HCEC 1CT (cell line): ENCODE measurements at places on chromosomes 12 and 14.

DNA sequence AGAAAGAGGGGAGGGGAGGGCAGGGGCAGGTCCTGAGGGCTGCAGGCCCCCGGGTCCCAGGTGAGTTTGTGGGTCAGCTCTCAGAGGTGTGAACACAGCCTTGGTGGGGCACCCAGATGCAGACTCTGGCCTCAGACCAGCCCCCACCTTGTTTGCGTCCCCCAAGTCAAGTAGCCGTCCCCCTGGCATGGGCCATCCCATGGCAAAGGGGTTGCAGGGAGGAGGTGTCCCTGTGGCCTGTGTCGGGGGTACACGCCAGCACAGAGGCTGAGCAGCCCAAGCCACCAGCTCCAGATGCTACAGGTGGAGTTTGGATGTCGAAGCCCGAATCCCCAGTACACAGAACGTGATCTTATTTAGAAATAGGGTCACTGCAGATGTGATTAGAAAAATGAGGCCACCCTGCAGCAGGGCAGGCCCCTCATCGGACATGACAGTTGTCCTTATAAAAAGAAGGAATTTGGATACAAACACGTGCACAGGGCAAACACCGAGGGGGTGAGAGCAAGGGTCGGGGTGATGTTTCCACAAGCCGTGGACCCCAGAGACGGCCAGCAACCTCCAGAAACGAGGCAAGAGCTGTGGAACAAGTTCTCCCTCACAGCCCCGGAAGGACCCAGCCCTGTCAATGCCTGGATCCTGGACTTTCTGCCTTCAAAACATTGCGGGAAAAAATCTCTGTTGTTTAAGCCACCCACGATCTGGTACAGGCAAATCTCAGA, 141.2 kb upstream of the C14orf180 start:
- DNase-seq = no peak

DNA sequence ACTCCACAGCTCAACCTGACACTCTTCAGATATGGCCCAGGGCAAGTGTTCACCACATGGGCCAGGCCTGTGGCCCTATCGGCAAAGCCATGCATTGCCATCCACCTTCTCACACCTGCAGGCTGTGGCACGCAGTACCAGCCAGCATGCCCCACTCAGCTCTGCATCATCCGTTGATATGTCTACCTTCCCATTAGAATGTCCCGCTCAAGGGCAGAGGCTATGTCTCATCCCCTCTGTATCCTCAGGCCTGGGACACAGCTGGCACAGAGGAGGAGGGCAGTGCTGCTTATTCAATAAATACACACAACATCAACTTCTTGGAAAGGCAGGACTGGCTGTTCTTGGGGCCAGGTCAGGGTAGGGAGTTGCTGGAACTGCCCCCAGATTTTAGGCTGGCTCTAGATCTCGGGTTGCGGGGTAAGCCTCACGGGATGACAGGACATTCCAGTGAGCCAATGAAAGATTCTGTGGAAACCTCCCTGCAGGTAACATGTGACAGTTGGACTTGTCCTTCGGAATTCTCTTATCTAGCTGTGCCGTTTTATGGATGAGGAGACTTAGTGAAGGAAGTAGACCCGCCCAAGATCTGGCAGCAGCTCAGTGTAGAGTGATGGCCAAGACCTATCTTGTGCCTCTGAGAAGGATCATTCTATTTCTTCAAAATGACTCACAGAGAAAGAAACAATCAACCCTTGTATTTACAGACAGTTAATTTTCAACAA, 25.6 kb downstream of the SYNE3 start:
- DNase-seq = no peak

DNA sequence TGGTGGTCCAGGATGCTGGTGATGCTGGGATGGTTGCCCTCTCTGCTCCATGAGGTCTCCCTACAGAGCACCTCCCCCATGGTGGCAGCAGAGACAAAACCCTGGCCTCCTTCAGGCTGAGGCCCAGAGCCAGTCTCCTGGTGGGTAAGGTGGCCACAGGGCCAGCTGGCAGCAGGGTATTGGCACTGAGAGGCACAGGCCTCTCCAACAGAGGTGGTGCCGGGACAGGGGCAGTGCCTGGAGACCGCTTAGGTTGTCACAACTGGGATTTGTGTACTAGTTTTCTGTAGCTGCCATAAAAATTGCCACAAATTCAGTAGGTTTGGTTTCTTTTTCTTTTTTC, 6.1 kb upstream of the MTA1 start:
- no peak for DNase-seq

DNA sequence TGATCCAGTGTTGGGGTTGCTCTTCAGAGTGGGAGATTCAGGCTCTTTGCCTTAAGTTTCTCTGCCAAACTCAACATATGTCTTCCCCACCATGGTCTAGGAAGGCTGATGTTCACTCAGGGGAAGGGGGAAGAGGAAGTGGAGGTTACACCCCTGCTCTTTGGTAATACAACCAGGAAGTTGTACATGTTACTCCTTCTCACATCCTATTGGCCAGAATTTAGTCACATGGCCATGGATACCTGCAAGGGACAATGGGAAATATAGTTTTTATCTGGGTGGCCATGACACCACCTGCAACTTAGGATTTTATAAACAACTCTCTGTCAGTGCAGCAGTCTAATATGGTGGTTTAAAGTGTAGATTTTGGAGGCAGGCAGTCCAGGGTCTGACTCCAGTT, 150.9 kb downstream of the TBX5 start:
- no peak for DNase-seq

GRCh38 chr14:50388256-50388931, 8.3 kb downstream of the CDKL1 start:
- no peak for DNase-seq

GRCh38 chr12:77746096-77746495, 84.6 kb upstream of the NAV3 start:
- no peak for DNase-seq

- DNase-seq = peak; percentile 77
Observed at GRCh38 chr14:31360919-31361662, 59.3 kb downstream of the HEATR5A start.

DNA sequence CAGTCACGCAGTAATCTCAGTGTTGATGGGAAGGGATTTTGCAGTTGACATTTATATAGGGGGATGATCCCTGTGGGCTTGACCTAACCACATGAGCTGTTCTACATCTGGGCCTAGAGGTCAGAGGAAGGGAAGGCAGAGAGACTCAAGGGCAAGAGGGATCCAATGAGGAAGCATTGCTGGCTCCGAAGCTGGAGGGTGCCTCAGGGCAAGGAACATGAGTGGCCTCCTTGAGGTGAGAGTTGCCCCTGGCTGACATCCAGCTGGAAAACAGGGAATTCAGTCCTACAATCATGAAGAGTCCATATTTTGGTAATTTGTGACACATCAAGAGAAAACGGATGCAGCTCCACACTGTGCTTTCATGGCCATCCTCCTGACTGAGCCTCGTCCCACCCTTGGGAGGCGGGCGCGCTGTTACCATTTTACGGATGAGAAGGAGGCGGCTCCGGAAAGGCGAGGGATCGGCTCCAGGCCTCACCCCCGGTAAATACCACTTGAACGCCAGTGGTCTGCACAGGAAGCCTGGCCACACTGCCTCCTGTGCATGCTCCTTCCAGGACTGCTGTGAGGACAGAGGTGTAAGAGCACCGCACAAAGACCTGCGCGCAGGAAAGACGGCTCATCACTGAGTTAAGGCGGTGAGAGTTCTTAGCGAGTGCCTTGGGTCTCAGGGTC, 18.5 kb upstream of the FKBP4 start:
- no peak for DNase-seq

GRCh38 chr14:74586681-74587362, 25.2 kb downstream of the LTBP2 start:
- no peak for DNase-seq

DNA sequence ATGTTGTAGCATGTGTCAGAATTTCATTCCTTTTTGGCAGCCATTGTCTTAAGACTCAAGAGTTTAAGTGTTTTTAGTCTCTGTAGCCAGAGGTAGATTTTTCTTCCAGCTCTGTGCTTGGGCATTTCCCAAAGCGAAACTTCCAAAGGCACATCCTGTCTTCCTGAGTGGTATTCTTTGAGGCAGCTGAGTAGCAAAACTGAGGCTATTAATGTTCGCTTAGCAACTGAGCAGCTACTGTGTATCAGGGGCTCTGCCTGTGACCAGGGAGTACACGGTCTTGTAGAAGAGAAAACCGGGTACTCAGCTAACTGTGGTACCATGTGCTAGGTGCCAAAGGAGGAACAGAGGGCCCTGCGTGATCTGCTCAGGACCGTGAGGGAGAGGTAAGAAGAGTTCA, 52.0 kb downstream of the ETV6 start:
- DNase-seq = no peak

- DNase-seq = no peak
Observed at GRCh38 chr12:116898669-116899068, 12.1 kb upstream of the FBXW8 start.

DNA sequence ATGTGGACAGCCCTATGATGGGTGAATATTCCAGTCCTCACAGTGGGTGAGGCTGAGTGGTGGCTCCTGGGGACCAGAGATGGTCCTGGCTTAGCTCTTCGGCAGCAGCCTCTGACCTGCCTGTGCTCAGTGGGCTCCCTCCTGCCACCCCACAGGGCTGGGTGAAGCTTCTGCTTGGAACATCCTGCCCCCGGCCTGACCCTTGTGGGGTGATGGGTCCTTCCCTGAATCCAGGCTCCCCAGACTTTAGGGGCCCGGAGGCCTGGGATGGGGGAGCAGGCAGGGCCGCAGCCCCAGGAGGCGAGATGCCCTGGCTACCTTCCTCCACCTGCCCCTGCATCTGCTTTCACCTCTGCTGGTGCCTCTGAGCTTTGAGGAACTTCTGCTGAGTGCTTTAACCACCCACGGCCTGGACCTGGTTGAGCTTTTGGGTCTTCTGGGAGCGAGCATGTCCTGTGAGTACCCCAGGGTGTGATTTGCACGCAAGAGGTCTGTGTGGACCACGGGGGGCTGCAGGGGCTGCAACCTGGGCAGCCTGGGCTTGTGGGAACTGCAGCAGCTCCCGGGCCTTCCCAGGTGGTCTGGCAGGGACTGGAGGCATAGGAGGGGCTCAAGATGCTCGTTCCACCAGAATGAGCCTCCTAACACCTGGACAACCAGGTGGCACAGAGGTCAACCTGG, 159.5 kb downstream of the KIF26A start:
- DNase-seq = no peak

DNA sequence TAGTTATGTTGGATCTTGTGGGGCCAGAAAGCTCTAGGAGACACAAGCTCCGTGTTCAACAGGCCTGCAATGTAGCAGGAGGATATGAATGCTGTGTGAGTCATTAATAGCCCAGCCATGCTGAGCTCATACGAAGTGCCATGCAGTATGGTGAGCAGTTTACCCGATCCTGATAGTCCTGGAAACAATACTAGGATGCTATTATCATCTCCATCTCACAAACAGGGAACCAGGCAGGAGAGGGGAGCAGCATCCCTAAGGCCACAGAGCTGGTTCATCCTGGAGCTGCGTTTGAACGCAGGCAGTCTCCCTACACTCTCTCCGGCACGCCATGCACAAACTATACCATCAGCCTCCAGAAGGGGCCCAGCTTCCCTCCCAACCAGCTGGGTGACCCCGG, 20.5 kb downstream of the TTC7B start:
- DNase-seq = peak; percentile 89

- no peak for DNase-seq
Observed at GRCh38 chr14:63267171-63267570, 51.6 kb downstream of the GPHB5 start.

- peak; percentile 99 for DNase-seq
Observed at GRCh38 chr14:22850944-22851764, 14.8 kb downstream of the MMP14 start.

- no peak for DNase-seq
Observed at GRCh38 chr12:29962276-29963035, 178.7 kb upstream of the TMTC1 start.
